ENCODE measurements at places on chromosomes 6 and 20.

- no peak for DNase-seq
These were observed 102.3 kb upstream of the IMPG1 start for GRCh38 chr6:76174722-76175121.

DNA sequence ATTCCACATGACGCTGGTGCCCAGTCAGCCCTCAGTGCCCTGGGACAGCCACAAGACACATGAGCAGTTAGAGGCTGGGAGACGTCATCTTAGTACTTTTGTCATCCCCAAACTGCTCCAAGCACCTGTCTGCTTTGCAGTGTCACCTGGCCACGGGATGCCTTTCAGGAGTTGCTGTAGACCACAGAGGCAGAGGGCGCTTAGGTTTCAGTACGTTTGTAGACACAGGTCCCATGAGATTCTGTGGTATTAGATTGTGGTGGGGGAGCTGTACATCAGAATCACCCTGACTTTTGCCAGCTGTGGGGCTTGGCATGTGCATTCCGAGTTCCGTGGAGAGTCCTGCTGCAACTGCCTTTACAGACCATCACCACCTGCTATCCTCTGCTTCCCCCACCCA lies 16.7 kb downstream of the MAVS start:
- no peak for DNase-seq

DNA sequence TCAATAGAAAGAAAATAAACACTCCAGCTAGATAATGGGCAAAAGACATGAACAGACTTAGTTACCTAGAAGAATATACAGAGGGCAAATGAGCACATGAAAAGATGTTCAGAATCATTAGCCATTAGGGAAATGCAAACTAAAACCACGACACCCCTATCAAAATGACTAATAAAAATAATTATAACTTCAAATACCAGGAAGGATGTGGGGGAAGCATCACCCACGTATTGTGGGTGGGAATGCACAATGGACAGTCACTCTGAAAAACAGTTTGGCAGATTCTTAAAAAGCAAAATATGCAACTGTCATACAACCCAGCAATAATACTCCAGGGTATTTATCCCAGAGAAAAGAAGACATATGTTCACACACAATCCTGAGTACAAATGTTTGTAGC lies 92.6 kb downstream of the DLL1 start:
- no peak for DNase-seq

DNA sequence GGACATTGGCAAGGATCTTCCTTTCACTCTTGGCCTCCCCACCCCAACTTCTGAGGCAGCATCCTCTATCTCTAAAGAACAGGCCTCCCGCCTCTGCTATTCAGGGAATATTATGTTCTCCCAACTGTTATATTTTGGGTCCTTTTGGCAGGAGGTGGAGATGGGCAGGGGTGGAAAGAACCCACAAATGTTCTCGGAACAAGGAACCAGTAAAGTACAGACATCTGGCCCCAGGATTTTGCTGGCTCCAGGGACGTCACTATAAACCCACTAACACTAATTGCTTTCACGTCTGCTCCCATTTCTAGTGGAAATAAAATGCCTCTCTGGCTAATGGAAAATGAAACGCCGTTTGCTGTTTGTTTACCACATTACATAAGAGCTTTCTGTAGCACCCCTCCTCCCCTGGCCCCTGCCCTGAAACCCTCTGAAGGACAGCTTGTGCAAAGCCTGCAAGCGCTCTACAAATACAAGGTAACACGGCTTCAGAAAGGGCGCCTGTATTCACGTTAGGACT lies 77.7 kb upstream of the TBC1D7 start:
- peak; percentile 20 for DNase-seq

DNA sequence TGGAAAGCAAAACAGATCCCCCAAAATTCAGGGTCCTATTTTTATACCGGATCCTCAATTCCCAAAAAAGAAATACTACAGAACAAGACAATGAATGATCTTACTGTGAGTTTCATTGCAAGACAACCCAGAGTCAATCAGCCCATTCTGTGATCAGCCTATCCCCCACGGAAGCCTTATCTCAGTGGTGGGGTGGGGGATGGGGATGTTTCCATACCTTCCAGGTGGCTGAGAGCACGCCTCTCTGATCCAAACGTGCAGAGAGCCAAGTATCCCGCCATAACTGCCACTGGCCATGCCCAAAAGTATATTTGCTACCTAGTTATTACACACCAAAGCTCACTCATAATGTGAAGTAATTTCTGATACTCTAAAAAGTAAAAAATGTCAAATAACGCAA lies 15.1 kb downstream of the WFDC2 start:
- DNase-seq: no peak

GRCh38 chr6:139447656-139447975 lies 73.2 kb upstream of the CITED2 start:
- no peak for DNase-seq

DNA sequence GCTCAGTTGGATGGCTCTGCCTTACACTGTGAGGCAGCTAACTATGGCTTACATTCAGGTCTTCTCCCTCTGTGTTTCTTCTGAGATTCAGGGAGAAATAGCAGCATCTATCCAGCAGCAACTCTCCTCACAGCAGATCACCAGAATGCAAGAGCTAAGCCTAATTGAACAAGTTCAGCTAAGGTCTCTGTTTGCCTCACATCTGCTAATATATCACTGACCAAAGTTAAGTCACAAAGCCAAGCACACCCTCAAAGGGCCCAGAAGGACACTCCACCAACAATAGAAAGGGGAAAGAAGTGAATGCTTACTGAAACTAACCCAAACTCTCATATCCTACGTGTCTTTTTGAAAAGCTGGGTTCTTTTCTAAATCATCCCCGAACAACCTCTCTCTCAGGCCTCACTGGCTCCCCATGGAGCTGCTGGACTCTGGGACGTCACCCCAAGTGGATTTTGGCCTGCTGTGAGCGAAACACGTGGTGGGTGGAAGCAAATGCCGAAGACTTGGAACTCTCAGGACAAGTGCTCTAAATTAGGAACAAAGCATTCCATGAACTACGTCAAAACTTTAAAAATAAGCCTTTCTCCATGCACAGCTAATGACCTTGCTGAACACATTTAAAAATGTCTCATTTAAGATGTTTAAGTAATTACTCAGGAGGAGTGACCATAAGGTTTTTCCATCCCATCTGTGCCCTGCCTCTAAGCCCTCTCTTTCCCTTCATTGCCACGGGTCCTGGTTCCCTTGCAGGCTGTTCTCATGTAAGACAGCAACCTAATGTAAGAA lies 167.5 kb upstream of the PLCB4 start:
- peak; percentile 21 for DNase-seq

DNA sequence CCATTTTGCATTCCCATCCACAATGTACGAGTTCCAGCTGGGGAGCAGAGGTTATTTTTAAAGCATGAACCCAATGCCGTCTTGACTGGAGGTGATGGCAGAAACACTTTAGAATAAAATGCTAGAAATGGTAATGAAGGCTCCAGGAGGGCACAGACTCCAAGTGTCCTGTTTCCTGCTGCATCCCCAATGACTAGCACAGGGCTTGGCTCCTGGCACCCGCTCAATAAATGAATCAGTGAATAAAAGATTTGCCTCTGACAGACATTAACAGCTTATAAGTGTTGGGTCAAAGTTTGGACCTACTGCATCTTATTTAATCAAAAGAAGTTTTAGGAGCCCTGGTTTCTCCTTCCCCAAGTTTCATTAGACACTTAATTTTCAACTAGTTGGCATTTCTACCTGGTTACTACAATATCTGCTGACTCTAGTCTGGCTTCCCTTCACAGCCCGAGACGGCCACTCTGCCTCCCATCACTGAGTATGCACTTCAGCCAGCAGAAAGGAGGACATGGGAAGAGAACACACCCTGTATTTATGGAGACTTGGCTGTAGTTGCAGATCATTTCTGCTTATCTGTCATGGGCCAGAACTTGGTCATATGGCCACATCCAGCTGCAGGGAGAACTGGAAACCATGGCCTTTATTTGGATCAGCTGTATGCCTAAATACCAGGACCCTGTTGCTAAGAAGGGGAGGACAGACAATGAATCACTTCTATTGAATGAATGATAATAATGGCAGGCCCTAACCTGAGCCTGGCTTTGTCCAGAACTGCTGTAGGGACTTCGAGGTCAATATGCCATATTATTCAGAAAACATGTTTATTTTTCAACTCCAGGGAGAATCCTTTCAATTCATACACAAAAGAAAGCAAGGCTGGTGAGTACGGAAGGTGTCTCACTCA lies 63.1 kb downstream of the TTI1 start:
- DNase-seq: no peak

DNA sequence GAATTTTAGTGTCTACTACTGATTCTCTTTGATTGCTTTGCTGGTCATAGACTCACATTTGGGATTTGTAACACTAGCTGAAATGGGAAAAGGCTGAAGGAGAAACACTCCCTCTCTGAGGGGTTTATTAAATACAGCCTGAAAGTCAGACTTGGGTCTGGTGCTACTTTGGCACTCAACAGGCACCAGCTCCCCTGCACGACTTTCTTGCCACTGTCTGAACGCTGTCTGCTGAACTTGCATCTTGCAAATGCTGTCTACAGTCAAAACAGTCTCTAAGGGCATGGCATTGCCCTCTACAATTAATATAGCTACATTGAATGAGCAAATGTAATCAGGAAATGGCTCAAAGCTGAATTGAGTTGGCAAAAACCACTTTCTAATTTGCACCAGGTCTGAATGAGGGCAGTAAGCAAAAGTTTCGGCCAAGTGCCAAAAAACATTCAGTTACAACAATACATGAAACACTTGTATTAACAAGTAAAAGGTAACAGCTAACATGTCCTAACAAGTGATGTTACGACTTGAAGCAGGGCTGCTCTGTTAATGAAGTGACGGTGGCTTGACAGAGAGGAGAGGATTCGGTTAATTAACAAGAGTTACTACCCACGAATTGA lies 119.5 kb downstream of the FOXC1 start:
- DNase-seq: no peak

- DNase-seq: no peak
These were observed 606.5 kb upstream of the NOX3 start for GRCh38 chr6:156062091-156062563.

DNA sequence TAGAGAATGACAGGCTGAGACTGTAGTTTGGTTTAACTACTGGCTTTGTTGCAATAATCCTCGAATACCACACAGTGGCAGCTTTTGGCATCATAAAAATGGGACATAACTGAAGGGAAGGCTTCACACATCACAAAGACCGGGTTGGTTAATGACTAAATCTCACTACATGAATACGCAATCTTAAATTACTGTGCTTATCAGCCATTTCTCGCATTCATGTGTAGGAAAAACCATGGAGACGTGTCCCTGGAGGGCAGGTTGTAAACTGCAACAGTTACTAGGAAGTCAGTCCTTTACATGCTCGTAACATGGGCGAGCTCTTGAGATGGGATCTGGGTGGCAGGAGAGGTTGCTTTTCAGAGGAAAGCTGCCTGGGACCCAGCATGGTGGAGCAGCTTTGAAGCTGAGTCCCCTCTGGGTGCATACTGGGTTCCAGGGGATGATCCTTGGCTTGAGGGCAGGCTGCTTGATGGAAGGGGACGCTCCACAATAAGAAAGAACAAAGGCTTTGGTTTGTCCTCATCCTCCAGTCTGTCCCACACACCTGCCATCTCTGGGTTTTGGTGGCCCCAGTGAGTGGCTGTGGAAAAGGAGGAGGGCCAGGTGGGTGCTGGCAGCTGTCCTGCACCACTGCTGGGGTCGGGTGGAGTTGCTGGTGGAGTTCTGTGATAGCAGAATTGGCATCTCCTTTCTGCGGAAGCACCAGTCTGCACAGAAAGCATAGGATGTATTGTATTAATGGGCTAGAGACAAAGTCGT lies 2.1 kb downstream of the RPS21 start:
- no peak for DNase-seq

DNA sequence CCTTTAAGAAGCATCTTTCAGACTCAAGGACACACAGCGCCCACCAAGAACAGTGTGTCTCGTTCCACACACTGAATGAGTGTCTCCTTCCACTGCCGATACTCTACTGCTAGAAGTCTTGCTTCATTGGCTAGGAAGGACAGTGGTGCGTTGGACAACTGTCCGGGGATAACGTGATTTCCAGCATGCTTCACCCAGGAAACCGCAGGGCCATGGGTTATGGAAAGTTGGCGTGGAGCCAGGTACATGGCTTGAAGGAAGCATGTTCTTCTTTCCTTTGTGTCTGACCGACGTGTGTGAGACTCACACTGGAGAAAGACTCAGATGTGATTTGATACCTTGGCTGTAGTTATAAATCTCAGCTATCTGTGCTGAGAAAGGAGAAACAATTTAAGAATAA lies 73.2 kb downstream of the SMOC2 start:
- peak; percentile 62 for DNase-seq
